ENCODE measurements at places on chromosomes 11 and 22.

- no peak for DNase-seq
Observed at GRCh38 chr11:75078233-75078632, 18.4 kb downstream of the OR2AT4 start.

DNA sequence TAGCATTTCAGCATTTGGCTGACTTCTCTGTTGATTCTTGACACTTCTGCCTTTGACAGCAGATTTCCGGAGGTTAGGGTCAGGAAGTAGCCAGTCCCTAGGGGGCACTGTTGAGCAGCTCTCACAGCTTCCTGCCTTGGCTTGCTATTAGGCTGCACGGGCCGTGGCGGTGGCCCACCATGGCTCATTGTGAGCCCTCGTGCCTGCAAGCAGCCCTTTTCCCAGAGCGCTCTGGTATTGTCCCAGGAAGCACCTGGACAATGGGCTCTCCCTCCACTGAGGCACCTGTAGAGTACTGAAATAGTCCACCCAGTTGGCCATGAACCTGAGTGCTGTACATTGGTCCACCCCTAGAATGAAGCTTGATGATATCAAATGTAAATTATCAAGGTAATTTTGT is 100.2 kb upstream of the GAL start:
- DNase-seq, result no peak

- DNase-seq, result peak; percentile 26
Observed at GRCh38 chr22:46267431-46268279, at the start of gene TTC38. Gene TTC38 (plus strand): TSS chr22:46268008. CDS start chr22:46268040, 32 bp downstream.

DNA sequence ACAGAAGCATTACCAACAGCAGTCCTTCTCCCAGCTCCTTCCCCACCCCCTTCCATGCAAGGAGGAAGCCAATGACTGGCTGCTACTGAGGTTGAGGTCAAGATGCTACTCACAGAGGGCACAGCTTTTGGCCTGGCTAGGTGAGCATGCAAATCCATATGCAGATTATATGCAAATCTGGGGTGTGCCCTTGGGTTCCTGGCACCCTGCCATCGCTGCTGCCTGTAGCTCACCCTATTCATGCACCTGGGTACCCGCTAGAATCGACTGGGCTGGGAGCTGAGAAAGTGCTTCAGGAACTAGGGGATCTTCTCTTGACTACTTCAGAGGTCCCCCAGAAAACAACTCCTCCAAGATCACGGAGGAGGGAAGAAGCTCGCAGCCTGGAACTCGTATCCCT is 4.0 kb downstream of the DSCAML1 start:
- DNase-seq, result no peak

GRCh38 chr11:94926698-94927237 is 46.6 kb downstream of the CWC15 start:
- DNase-seq, result no peak

GRCh38 chr11:116697639-116698038 is 75.1 kb downstream of the BUD13 start:
- no peak for DNase-seq

Measured in activated T-helper 1 cell treated with anti-CD3 and anti-CD28 coated beads, Interleukin-2, amount 50 U/mL, for 16 hours (primary cell).